Forelimb muscle (tissue), 1 donor: ENCODE measurements at places on chromosomes 4 and X. TPM values are rescaled to one million over a fixed set of nuclear protein-coding genes. Genes with fewer than 3 reads are reported as not detected.

The TRAM1L1 gene
- polyA plus RNA-seq, result 4.4 TPM

The TMPRSS11A gene
- 0.05 TPM for polyA plus RNA-seq

The SSX1 gene
- not detected for polyA plus RNA-seq

The PLS3 gene
- polyA plus RNA-seq, result 76.7 TPM

GRCh38 chrX:124476562-124476961 lies 130.2 kb downstream of the SH2D1A start:
- no peak for DNase-seq

DNA sequence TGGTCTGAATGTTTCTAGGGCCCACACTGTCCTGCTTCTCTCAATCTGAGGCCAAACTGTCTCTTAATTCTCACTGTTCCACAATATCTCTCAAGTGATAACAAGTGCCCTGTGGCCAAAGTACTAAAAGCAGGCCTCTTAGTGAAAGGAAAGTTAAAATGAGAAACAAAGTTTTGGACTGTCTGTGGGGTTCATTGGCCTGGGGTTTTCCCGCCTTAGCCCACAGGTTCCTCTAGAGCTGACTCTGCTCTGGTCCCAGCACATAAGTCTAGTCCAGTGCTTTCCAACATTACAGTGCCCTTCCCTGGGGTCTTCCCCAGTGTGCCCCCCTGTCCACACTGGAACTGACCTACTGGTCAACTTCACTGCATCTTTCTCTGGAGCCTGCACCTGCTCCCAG lies 6.3 kb downstream of the MAGEB1 start:
- DNase-seq, result no peak

DNA sequence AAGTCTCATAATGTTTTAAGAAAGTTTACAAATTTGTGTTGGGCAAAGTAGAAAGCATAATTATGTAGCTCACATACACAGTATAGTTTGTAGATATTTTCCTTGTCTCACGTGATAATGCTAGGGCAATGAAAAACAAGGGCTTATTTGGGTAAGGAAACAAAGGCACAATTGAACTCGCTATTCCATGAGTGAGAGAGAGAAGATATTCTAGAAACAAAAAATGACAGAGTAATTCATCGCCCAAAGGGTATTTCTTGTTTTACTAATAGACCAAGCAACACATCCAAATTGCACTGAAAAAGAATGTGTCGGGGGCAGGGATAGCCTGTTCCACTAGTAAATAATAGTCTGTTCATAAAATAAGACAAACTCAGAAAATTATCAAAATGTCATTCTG lies 3.6 kb upstream of the ASB11 start:
- DNase-seq, result no peak

GRCh38 chr4:151676301-151676700 lies 84.5 kb downstream of the GATB start:
- no peak for DNase-seq

- no peak for DNase-seq
Observed at GRCh38 chr4:2848449-2848848, 4.8 kb downstream of the ADD1 start.

- DNase-seq, result no peak
Observed at GRCh38 chrX:108177351-108178142, 86.0 kb downstream of the ATG4A start.

The HSD17B13 gene
- 0.18 TPM for polyA plus RNA-seq

DNA sequence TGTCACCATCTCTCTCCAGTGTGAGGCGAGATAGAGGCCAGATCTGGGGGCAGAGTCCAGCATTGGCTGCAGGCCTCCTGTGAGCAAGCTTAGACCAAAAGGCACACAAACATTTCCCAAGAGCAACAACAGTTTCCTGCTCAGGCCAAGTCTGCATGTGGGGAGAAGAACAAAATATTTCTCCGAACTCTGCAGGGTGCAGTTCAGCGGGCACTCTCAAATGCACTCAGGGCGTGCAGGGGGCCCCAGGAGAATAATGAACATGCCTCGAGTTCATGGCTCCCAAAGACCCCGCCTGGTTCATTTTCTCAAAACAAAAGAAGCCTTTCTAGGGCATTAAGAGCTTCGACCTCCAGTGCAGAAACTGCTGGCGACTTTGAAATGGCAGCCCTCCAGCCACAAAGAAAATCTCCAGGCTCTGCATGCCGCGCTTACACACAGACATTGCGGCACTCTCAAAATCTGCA lies 57.8 kb upstream of the HELT start:
- DNase-seq, result no peak

The AREG gene
- polyA plus RNA-seq, result not detected

The RXFP1 gene
- 0.18 TPM for polyA plus RNA-seq

- DNase-seq, result no peak
Observed at GRCh38 chr4:48947731-48948130, 38.3 kb upstream of the CWH43 start.

The GLRB gene
- 4.9 TPM for polyA plus RNA-seq

DNA sequence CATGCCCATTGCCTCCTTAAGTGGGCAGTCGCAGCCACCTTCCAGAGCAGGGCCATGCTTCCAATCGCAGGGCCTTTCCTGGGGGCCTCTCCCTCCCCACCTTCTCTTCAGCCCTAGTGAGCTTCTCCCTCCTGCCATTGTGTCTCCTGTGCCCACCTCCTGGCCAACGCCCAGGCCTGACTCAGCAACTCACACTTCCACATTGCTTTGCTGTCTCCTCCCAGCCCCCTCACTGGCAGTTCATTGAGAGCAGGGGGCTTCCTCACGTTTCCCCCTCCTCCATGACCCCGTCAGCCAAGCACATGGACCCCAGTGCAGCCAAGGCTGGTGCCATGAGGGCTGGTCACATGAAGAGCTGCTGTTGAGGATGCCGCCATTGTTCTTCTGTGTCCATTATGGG lies 25.9 kb downstream of the HTRA3 start:
- no peak for DNase-seq

- no peak for DNase-seq
Observed at GRCh38 chr4:123298261-123298660, 98.3 kb upstream of the SPRY1 start.

GRCh38 chr4:62482355-62482754 lies 1282.2 kb downstream of the ADGRL3 start:
- DNase-seq, result no peak
